Activated CD4-positive, alpha-beta memory T cell treated with anti-CD3 and anti-CD28 coated beads, Interleukin-2, amount 10 ng/mL, durations not matched to agents 7 days and 5 days (primary cell): ENCODE measurements at places on chromosomes 3 and 15. TPM values are rescaled to one million over a fixed set of nuclear protein-coding genes. Genes with fewer than 3 reads are reported as not detected.

Gene CD80
- 29.5 TPM for total RNA-seq

Gene RAD51
- 50.9 TPM for total RNA-seq

Gene UPK1B
- not detected for total RNA-seq

Gene GOLGA8S
- total RNA-seq, result 0.33 TPM

- no peak overlapping the region for H3K27ac ChIP-seq
- DNase-seq, result no peak
- peaks cover 7% of the 10 kb centered on the region for H3K27me3 ChIP-seq
- no peak overlapping the region for H3K4me3 ChIP-seq
Measured at GRCh38 chr15:69849232-69849610, 248.5 kb downstream of the TLE3 start.

Gene AHSG
- total RNA-seq, result not detected

DNA sequence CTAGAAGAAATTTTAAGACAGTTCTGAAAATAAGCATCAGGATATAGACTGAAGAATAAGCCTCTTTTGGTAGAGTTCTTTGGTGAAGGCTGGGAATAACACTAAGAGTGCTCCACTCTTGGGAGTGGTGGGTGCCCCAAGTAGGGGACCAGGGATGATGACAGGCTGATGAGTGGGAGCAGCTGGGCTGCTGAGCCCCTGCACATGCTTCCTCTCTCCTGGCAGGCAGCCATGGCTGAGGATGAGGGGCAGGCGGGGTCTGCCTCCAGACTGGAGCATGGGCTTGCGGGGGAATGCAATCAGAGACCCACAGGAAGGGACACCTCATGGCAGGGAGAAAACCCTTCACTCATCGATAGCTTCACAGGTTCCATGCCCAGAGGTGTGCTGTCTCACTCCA, 72.6 kb upstream of the RORA start:
- H3K27me3 ChIP-seq, result no peaks in the 10 kb centered on the region
- H3K4me1 ChIP-seq, result no peaks in the 10 kb centered on the region
- no peak for DNase-seq
- H3K36me3 ChIP-seq, result no peaks in the 10 kb centered on the region

- H3K4me3 ChIP-seq, result no peak overlapping the region
- H3K36me3 ChIP-seq, result no peaks in the 10 kb centered on the region
- no peaks in the 10 kb centered on the region for H3K27me3 ChIP-seq
- DNase-seq, result no peak
Measured at GRCh38 chr3:146280864-146281263, 30.0 kb upstream of the PLSCR4 start.

DNA sequence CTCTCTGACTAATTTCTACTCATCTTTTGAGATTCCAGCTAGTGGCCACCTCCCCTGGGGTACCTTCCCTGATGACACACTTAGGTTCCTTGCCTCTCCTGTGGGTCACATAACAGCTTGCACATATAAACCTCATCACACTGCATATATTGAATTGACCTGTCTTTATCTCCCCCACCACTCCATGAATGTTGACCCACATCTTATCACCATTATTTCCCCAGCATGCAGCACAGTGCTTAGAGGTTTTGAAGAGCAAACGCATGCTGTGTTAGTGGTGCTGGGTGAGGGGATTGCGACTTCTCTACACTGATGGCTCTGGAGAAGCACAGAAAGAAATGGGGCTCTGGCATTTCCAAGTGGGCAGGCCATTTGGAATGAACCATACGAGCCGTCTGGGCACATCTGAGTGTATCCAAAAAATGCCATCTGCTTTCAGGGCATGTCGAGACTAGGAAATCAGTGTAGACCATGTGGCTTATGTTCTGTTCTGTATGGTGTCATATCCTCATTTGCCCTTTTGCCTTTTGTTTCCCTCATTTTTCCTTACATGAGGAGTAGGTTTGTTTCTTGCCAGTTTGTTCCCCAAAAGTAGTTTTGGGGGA, 333.2 kb upstream of the TRIM42 start:
- no peak overlapping the region for H3K4me3 ChIP-seq
- no peaks in the 10 kb centered on the region for H3K4me1 ChIP-seq
- no peak for DNase-seq
- no peak overlapping the region for H3K27ac ChIP-seq
- H3K36me3 ChIP-seq, result no peaks in the 10 kb centered on the region

GRCh38 chr3:61157414-61157813, 93.8 kb downstream of the FHIT start:
- H3K36me3 ChIP-seq, result no peaks in the 10 kb centered on the region
- H3K27ac ChIP-seq, result no peak overlapping the region
- no peaks in the 10 kb centered on the region for H3K4me1 ChIP-seq
- H3K4me3 ChIP-seq, result no peak overlapping the region
- H3K27me3 ChIP-seq, result no peaks in the 10 kb centered on the region

GRCh38 chr3:16510620-16511319, 2.7 kb downstream of the RFTN1 start:
- peak overlapping the region; percentile 26 for H3K4me3 ChIP-seq
- H3K27ac ChIP-seq, result peak overlapping the region; percentile 97

GRCh38 chr15:85408270-85408746, 27.9 kb downstream of the AKAP13 start:
- H3K36me3 ChIP-seq, result peaks cover 13% of the 10 kb centered on the region
- no peaks in the 10 kb centered on the region for H3K27me3 ChIP-seq
- DNase-seq, result peak; percentile 50

GRCh38 chr15:52424856-52425431, 103.7 kb downstream of the MYO5A start:
- peaks cover 19% of the 10 kb centered on the region for H3K36me3 ChIP-seq
- H3K4me3 ChIP-seq, result no peak overlapping the region
- no peak for DNase-seq
- no peaks in the 10 kb centered on the region for H3K27me3 ChIP-seq
- peaks cover 9% of the 10 kb centered on the region for H3K4me1 ChIP-seq
- no peak overlapping the region for H3K27ac ChIP-seq

Gene CPEB1
- total RNA-seq, result not detected

Gene MOBP
- total RNA-seq, result not detected

- H3K27ac ChIP-seq, result peak overlapping the region; percentile 89
- no peaks in the 10 kb centered on the region for H3K27me3 ChIP-seq
- DNase-seq, result peak; percentile 83
- peaks cover 63% of the 10 kb centered on the region for H3K36me3 ChIP-seq
- H3K4me1 ChIP-seq, result peaks cover 80% of the 10 kb centered on the region
- peak overlapping the region; percentile 87 for H3K4me3 ChIP-seq
Measured at GRCh38 chr3:52685285-52685708, 416 bp downstream of the PBRM1 start.

DNA sequence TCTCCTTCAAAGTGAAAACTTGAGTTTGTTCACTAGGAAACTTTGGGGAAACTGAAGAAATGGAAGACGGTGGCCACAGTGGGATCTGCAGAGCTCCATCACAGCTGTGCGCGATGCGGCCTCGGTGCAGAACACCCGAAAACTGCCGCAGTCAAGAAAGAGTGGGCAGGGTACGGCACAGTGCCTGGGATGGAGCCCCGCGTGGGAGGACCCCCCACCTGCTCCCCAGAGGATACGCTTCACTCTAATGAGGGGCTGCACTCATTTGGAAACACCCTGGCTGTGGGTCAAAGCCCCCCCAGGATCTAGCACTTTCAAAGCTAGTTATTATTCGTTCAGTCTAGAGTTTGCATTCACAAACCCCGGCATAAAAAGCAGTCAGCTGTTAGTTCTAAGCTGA, 9.5 kb downstream of the ADAMTS17 start:
- no peaks in the 10 kb centered on the region for H3K36me3 ChIP-seq
- H3K4me1 ChIP-seq, result peaks cover 22% of the 10 kb centered on the region
- DNase-seq, result peak; percentile 11
- H3K27ac ChIP-seq, result no peak overlapping the region
- H3K4me3 ChIP-seq, result no peak overlapping the region

DNA sequence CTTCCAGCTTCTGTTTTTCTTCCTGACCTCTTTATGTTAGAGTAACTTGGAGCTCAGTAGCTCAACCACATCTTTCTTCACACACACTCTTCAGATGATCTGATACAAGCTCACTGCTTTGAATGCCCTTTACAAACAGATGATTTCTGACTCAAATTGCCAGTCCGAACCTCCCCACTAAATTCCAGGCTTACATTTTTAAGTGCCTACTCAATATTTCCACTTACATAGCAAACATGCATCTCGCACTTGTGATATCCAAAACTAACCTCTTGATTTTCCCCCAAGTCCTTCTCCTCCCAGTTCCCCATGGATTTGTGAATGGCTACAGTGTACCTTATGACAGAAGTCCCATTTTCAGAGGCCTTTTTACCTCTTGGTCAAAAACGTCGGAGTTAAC, 139.1 kb downstream of the GBE1 start:
- no peaks in the 10 kb centered on the region for H3K36me3 ChIP-seq
- H3K27me3 ChIP-seq, result no peaks in the 10 kb centered on the region
- no peaks in the 10 kb centered on the region for H3K4me1 ChIP-seq

Gene SOX2
- not detected for total RNA-seq
